Stimulated activated CD4-positive, alpha-beta T cell treated with anti-CD3 and anti-CD28 coated beads, Interleukin-15, amount 100 ng/mL, for 1 hour (primary cell): ENCODE measurements at places on chromosomes 1 and 21.

DNA sequence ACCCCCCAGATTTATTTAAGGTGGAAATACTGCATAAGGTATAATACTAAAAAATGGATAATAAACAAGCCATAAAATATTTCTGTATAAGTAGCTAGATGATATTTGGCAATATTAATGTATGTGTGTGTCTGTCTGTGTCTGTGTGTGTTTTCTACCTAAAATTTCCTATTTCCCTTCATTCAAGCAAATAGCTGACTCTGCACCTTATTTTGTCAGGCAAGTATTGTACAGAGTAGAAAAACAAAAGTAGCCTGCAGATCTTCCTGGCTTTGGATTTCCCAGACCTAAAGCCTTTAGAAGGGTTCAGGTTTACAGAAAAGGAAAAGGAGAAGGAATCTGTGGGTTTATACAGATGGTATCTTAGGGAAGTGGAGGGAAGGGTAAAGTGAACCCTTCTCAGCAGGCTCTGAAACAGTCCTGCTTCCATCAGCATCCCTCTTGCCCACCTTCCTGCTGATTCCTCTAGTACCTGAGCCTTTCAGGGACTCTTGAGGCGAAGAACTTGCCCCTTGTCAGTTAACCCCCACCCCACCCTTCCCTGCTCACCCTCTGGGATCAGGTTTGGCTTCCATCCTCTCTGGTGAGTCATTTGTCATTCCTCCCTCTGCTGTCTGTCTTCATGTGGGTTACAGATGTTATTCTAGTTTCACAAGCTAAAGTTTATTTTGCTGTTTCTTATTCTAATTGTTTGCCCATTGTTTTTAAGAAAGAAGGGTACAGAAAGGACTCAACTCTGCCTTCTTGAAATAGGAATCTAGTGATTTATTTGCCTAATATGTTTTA, 21.7 kb upstream of the RGS16 start:
- no peak for DNase-seq

DNA sequence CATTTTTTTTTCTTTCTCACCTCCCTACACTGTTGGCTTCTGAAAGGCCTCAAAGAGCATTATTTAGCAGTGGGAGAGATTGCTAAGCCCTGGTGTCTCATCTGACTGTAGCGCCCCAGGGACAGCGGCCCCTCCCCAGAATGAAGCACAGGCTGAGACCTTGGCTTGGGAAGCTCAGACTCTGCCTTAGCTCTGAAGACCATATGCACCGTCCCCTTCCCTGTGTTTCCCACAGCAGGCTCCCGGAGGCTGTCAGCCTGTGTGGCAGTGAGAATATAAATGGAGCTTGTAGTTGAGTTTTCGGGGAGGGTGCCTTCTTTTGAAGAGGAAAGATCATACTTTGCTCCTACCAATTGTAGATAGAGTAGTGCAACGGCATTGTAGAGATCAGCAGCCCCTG, 25.3 kb downstream of the SMYD2 start:
- no peak for DNase-seq

- DNase-seq = no peak
Measured at GRCh38 chr1:19289244-19289643, 674 bp upstream of the AKR7A3 start.

DNA sequence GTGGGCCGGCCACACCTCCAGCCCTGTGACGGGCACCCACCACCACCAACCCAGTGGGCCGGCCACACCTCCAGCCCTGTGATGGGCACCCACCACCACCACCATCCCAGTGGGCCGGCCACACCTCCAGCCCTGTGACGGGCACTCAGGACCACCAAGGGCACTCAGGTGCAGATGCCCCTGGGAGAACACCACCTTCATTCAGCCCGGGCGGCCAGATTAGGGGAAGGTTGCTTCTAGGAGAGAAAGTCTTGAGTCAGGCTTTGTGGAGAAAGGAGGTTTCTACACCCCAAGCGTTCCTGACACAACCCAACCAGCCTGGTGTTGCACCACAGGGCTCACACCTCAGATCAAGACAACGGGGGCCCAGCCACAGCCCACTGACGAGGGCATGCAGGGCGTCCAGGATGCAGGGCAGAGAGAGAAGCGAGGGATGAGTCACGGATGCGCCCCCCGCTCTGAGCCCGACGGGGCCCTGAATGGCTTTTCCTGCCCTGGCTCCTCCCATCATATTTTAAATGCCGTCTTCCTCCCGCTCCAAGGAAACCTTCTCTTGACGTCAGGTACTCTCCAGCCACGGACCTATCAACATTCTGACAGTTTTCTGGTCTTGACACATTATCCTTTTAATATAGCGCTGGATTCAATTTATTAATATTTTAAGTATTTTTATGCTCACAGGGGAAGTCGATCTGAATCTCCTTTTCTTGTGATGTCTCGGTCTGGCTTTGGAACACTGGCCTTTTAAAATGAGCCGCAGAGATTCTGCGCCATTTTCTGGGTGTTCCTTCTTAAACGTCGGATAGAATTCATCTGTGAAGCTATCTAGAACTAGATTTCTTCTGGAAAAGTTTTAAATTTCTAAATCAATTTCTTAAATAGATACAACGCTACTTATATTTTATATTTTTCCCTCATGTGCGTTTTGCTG, 631 bp upstream of the SPATC1L start:
- peak; percentile 21 for DNase-seq

DNA sequence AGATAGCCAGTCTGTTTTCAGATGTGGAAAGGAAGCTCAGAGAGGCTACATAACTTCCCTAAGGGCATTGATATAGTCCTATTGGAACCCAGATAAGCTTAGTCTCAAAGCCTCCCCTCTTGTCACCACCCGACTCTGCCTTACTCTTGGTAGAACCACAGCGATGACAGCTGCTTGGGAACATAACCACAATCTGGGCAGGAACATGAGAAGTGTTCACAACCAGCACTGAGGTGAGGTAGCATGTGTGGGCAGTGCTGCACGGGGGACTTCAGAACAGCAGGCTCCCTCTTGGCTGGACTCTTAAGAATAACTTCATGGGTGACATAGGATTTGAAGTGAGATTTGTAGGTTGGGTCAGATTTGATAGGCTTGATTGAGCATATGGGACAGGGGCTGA, 9.3 kb upstream of the S100A10 start:
- no peak for DNase-seq

GRCh38 chr1:110091791-110092190, 20.5 kb upstream of the UBL4B start:
- DNase-seq = no peak

GRCh38 chr1:246934765-246935164, 3.0 kb upstream of the AHCTF1 start:
- DNase-seq = no peak

DNA sequence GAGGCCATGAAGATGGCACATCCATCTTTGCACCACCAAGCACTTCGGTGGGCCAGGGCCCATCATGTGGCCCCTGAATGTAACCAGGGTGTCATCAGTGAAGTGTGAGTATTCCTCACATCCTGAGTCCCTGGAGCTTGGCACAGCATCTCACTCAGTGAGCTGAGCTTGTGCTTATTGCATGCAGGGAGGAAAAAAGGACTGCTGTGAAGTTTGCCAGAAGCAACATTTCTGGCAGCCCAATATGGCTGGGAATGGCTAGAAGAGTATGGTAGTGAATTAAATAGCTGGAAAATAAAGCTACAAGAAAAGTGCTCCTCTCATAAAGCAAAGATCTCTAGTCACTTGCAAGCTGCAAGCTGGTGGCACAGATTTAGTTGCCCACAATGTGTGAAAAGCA, 109.3 kb downstream of the TNFSF18 start:
- DNase-seq = no peak

DNA sequence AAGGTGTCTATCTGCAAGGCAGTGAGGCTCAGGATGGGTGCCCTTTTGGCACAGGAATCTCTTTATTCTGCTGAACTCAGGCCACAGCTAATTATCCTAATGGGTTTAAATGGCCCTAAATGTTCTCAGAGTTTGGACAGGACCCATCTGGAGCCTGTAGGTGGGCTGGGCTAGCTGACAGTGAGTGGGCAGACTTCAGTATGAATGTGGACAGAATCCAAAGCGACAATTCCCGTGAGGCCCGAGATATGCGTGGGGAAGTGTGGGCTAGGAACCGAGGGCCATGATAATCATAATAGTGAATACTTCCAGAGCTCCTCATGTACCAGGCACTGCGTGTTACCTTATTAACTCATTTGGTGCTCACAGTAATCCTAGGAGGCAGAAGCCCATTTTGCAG, 165.3 kb downstream of the GRIK3 start:
- DNase-seq = no peak

GRCh38 chr1:167790117-167790516, 68.3 kb downstream of the MPZL1 start:
- no peak for DNase-seq

GRCh38 chr1:112904071-112904830, 51.7 kb downstream of the SLC16A1 start:
- DNase-seq = peak; percentile 8

GRCh38 chr1:8370046-8370881, 52.4 kb downstream of the SLC45A1 start:
- no peak for DNase-seq

DNA sequence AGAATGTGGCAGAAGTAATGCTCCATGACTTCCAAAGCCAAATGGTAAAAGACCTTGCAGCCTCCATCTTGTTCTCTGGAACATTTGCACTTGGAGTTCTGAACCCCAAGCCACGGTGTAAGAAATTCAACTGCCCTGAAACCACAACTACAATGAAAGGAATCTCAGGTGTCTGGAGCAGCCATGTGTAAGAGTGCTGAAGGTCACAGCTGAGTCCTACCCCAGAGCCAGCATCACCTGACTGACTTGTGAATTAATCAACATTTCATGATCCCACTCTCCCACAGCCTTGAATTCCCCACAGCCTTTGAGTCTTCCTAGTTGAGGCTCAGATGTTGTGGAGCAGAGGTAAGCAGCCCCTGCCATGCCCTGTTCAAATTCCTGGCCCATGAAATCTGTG, 192.8 kb upstream of the CAMK1G start:
- no peak for DNase-seq

DNA sequence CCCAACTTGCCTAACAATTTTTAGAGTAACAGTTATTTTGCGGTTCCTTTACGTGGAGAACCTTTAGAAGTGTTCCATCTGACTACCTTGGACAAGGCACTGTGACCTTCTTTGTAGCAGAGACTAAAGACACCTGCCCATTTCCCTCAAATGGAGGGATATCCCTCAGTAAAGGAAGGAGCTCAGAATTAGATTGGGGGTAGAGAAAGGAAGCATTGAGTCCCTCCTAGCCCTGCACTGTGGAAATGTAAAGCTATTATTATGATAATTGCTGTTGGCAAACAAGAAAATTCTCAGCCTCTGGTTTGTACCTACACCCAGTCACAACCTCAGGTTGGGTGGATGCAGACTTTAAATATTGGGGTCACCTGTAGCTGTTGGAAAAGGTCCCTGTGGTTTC, 72.6 kb upstream of the MACF1 start:
- DNase-seq = no peak

DNA sequence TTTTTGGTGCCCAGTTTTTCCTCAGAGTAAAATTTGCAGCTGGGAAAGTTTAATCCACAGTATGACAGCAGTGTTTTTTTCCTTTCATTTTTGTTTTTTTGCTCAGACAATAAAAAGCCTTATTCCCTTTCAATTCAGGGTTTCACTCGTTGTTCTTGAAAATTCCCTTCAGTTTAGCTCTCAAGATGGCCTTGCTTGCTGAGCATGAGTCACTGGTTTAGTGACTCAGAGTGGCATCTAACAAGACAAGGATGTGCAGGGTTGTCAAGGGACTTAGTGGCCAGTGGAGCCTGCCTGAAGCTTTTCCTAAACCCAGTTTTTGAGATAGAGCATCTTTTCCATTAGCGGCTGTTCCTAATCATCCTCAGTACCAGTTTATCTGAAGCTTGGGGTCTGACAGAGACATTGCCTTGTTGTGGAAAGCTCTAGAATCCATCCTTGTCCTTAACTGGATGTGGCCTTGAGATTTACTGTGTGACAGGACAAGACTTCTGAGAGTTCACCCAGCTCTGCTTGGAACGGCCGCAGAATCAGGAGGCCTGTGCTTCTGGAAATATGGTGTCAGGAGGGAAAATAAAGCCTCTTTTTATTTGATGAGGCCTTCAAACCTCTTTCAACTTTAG, 48.4 kb upstream of the DNAJC6 start:
- no peak for DNase-seq

DNA sequence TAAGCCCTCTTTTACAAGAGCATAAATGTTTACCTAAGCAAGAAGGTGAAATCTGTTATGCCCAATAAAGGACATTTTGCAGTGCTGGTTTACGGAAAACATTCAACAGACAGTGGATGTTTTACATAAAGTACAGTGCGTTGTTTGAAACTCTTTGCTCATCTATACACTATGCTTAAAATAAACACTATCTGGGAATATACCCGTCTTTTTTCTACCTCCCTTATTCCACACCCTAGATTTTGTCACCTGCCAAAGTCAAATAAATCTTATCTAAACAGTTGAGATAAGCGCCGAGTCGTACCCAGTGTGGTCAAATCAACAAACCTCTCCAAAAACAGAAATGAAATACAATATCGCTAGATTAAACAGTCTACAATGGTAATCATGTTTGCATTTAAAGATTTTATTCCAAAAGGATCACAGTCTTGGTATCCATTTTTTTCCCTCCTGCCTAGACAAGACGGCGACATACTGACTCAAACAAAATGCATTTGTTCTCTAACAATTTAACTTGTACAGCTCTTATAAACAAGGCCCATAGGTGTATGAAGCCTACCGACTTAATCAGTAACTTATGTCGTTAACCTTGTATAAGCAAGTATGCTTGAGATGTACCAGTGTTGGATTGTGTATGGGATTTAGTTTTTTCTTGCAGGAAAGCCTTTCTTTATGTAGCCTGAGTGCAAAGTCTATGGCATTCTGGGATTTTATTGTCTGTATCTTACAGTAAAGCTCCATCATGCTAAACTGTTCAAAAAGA, 189.1 kb downstream of the FMN2 start:
- DNase-seq = no peak

DNA sequence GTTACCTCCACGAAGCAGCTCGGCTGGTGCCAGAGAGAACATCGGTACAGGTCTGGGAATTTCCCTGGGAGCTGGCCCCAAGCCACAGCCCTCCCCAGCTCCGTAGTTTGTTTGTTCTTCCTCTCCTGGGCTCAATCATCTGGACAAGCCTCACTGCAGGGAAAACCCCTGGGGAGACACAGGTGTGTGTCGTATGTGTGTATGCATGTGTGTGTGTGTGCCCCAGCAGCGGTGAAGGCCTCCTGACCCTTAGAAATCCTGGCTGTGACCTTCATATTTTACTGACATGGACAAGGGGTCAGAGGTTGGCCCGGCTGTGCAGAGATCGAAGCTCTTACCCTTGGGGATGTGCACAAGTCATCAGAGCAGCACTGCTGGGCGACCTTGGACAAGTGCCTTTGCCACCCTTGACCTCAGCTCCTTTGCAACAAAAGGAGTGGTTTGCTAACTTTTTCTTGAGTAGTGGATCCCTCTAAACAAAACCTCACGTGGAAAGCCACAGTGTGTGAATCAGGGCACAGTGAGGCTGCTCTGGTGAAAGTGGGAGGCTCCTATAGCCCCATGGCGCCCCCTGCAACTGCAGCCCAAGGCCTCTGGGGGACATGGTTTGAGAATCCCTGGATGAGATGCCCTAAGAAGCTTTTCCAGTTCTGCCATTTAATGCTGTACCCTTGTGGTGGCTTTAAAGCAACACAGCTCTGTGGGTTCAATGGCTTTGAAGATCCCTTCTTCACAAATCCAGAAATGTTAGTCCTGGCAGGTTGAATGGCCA, 12.3 kb upstream of the IL22RA1 start:
- DNase-seq = no peak
